Hematopoietic multipotent progenitor cell (in vitro differentiated cells): ENCODE measurements at places on chromosomes 1 and 21. TPM values are rescaled to one million over a fixed set of nuclear protein-coding genes. Genes with fewer than 3 reads are reported as not detected.
A peak's percentile ranks its signal among the peaks of the same experiment; 100 is the strongest.

The IQCC gene
- 1.3 TPM for total RNA-seq

The DISP3 gene
- under 0.01 TPM for total RNA-seq

The SAMD11 gene
- total RNA-seq = 0.54 TPM

The KCNE1 gene
- 0.27 TPM for total RNA-seq

The SAMSN1 gene
- total RNA-seq = 10.0 TPM

The KIF26B gene
- total RNA-seq = 0.54 TPM

DNA sequence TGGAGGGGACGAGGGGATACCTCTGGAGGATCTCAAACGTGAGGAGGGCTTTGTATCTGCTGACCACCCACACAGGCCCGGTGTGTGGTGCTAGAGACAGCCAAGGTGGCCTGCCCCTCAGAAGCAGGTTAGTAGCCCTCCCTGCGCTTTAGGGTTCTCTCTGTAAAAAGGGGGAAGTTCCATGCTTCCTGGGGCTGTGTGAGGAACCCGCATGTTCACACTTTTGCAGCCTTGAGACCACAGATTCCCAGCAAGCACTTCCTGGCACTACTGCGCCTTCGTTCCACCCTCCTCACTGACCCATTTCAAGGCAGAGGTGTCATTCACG is 7.9 kb upstream of the GUCA2B start:
- peak; percentile 59 for DNase-seq

- no peak for DNase-seq
These were observed 268.8 kb downstream of the KCTD3 start for GRCh38 chr1:215835951-215836350.

- DNase-seq = no peak
These were observed 2.5 kb upstream of the POGK start for GRCh38 chr1:166836733-166837132.

GRCh38 chr1:112358798-112359408 is 37.1 kb upstream of the CTTNBP2NL start:
- DNase-seq = peak; percentile 26

DNA sequence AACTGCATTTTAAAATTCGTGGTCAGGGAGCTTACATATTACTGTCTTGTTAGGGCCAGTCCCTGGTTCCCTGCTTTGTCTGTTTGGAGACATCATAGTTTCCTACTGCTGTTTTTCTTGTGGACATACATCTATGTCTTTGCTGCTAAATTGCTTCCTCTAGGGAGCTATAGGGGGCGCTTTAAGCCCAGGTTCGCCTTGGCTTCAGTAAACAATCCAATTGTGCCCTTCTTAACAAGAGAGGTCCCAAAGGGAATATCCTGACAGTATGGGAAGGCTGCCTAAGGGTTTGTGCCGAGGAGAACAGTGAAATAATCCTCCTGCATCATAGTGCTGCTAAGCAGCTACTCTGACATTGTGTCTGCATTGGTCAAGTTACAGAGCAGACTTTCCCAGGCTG is 112.5 kb downstream of the USH2A start:
- DNase-seq = no peak

- peak; percentile 14 for DNase-seq
These were observed 34.1 kb upstream of the LRRC8D start for GRCh38 chr1:89786628-89787214.

- no peak for DNase-seq
These were observed 406.1 kb downstream of the RPS6KC1 start for GRCh38 chr1:213457186-213457585.

- DNase-seq = no peak
These were observed 472.9 kb upstream of the RUNX1 start for GRCh38 chr21:35521852-35522505.

GRCh38 chr1:118751166-118751565 is 237.0 kb downstream of the TBX15 start:
- no peak for DNase-seq
